Activated CD4-positive, alpha-beta T cell treated with anti-CD3 and anti-CD28 coated beads, Interleukin-2, Interleukin-6, amounts not matched to agents 100 ng/mL and 50 ng/mL, durations not matched to agents 16 hours and 8 hours (primary cell): ENCODE measurements at places on chromosomes 7 and 10.

DNA sequence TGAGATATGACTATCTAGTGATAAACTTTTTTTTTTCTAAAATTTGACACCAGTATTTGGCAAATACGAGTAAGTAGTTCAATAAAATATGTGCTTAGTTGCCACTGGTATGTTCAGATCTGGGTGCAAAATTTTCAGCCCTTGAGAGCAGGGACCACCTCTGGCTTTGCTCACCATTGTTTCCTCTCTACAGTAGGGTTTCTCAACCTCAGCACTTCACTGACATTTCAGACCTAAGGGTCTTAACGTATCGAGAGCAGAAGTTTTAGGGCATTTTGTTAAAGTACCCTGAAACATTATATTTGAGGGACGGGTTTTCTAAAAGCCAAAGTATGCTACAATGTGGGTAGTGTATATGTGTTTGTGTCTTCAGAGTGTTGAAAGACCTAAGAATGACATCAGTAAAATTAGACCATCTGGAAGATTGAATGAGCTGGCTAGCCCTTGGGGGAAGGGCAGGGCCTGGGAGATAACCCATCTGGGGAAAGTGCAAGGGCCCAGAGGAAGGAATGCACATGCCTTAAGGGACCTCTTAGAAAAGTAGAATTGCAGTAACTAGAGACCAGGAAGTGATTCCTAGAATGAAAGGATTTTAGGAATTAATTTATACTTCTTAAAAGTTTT, 11.8 kb downstream of the BZW2 start:
- no peak for DNase-seq

- DNase-seq, result no peak
Observed at GRCh38 chr10:81733542-81733941, 141.5 kb upstream of the NRG3 start.

DNA sequence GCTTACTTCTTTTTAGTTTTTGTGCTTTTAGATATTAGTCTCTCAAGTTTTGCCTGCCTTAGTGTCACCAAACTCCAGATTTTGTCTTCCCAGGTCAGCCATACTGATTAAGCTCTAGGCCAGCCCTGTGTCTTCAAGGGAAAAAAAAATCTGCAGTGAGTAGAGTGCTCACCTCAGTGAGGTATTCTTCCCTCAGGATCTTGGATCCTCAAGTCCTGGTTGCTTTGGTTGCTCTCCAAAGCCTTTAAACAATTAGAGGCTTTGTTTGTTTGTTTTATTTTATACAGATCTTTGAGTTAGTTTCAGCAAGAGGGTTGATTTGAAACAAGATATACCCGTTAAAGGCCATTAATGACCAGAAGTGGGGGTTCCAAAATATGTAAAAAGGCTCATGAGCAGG, 165.2 kb downstream of the GPR158 start:
- DNase-seq, result no peak

DNA sequence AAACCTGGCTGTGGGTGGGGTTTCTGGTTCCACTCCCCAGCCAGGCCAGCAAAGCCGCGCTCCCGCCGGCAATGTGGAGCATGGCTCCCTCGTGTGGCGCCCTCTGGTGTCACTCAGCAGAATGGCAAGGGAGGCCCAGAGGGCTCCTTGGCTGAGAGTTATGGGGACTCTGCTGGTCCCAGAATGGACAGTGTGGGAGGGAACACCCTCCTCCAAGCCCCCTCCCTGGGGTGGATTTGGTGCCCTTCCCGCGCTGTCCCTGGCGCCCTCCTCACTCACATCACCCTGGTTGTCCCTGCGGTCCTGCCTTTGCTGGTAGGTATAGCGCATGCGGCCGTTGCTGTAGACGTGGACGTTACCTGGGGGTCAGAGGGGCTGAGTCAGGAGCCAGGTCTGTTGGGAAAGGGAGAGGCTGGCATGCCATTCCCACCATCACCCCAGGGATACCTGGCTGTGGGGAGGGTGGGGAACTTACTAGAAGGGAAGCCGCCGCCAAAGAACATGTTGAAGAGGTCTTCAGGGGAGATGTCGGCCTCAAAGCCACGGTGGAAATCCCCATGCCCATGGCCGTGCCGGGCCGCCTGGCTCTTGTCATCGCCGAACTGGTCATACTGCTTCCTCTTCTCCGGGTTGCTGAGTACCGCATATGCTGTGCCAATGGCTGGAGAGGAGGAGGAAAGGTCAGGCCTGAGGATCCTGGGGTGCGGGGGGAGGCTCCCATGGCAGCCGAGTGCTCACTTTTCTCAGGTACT, 14.0 kb downstream of the DNAJB12 start:
- peak; percentile 85 for DNase-seq

DNA sequence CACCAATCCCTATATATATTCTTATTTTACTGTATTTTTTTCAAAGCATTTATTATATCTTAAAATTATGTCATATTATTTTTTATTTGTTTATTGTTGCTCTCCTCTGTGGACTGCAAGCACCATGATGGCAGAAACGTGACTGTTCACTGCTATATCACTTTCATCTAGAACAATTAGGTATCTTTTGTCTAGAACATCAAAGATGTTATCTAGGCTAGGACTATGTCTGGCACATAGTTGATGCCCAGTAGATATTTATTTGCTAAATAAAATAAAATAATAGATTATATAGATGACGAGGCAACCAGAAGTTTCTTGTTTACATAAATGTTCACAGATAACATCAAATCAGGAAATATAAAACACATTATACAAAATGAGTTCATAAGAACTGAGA, 12.4 kb upstream of the GPR158 start:
- DNase-seq, result no peak

GRCh38 chr7:41881331-41882130, 178.6 kb upstream of the INHBA start:
- peak; percentile 87 for DNase-seq

DNA sequence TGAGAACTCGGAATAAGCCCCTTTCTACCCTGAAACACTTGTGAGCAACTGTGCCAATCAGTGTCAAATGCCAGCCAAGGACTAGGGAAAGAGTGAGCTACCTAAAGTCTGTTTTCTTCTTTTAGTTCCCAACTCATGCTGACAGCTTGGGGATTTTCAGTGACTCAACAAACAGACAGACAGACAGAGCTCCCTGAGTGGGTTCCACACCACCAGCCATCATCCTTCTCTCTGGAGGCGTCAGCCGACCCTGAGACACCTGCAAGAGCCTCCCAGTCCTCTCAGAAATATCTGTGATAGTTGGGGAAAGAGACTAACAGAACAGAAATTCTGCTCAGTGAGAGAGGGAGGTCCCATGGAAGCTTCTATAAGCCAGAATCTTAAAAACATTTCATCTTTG, 49.5 kb downstream of the GATA3 start:
- DNase-seq, result no peak

- no peak for DNase-seq
Observed at GRCh38 chr7:66597461-66597860, 31.2 kb upstream of the KCTD7 start.

DNA sequence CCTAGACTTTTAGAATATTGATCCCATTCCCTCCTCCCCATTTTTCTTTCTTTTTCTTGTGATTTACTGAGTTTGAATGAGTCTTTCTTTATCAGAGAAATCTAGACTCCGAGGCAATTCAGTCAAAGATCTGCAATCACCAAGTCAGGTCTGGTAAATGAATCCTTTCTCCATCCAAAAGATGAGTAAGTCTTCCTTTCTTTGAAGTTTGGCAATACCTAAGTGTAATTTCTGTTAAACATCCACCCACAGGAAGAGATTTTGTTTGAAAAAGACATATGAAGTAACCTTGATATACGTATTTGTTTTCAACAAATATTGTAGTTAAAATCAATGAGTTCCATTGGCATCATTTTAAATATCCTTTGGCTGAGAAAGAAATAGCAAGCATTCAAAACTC, 58.3 kb downstream of the SLC39A12 start:
- no peak for DNase-seq

GRCh38 chr7:133071506-133071905, 10.4 kb downstream of the CHCHD3 start:
- DNase-seq, result no peak

GRCh38 chr10:79237454-79238157, 109.7 kb upstream of the PPIF start:
- DNase-seq, result no peak

DNA sequence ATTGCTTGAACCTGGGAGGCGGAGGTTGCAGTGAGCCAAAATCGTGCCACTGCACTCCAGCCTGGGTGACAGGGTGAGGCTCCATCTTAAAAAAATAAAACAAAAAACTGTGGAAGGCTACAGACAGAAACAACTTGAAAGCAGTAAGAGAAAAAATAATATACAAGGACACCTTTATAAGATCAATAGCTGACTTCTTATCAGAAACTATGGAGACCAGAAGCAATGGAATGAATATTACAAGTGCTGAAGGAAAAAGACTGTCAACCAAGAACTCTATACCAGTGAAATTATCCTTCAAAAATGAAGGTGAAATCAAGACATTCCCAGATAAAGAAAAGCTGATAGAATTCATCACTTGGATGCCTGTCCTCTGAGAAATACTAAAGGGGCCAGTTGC, 49.0 kb downstream of the RBAK start:
- no peak for DNase-seq

DNA sequence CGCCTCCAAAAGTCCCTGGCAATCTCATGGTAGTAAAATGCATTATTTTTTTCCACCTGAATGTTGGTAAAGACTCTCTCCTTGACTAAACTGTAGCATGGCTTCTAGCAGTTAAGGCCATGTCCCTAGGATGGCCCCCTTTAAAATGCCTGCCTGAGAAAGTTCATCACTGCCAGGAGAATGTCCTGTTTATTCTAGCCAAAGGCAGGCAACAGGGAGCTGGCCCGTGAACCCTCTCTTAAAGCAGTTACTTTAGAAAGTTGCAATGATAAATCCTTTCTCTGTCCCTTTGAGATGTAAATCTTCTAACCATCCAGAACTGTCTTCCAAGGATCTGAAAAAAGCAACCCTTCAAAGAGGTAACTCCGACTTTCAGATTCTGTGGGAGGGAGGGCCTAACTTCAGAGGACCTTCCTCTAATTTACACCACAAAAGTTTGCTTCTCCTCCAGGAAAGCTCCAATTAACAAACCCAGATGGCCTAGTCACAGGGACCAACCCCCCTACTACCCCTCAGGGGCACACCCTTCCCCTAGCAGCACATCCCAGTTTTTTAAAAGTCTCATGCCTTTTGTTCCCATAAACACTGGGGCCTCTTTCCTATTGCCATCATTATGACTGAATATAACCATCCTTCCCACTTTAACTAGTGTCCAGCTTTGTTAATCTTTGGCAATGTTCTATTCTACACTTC, 5.5 kb downstream of the DNTT start:
- DNase-seq, result no peak
